Stimulated activated CD4-positive, alpha-beta T cell treated with anti-CD3 and anti-CD28 coated beads, Interleukin-1b, Interleukin-23, amount 100 ng/mL, for 1 hour (primary cell): ENCODE measurements at places on chromosomes 13 and 19.

DNA sequence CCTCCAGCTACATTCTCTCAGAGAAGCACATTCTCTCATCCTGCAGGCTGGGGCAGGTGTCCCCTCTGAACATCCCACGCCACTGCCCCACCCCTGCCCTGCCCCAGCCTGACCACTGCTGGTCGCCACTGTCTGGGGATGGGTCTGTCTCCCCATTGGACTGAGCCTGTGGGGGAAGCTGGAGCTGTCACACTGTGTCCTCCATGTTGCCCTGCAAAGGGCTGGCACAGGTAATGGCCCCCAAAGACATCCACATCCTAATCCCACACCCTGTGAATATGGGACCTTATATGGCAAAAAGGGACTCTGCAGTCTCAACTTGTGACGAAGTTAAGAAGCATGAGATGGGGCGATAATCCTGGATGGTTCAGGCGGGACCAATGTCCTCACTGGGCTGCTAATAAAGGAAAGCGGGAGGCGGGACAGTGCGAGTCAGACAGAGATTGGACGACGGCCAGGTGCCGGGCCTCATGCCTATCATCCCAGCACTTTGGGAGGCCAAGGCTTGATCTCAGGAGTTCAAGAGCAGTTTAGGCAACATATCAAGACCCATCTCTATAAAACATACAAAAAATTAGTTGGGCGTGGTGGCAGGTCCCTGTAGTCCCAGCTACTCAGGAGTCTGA, 9.1 kb downstream of the AP2S1 start:
- no peak for DNase-seq

GRCh38 chr13:48493066-48493765, 39.7 kb downstream of the RCBTB2 start:
- DNase-seq, result no peak

GRCh38 chr19:36110487-36111199, at the start of gene OVOL3:
Gene OVOL3 (plus strand): TSS chr19:36111143. CDS start chr19:36111203, 60 bp downstream.
- no peak for DNase-seq

- no peak for DNase-seq
Observed at GRCh38 chr13:76213423-76213904, 577.3 kb downstream of the LMO7 start.

- DNase-seq, result no peak
Observed at GRCh38 chr13:32791545-32792172, 205.4 kb downstream of the PDS5B start.

GRCh38 chr13:113499936-113500335, 9.4 kb upstream of the DCUN1D2 start:
- DNase-seq, result no peak

GRCh38 chr19:28169168-28169887, 1043.6 kb downstream of the UQCRFS1 start:
- no peak for DNase-seq

DNA sequence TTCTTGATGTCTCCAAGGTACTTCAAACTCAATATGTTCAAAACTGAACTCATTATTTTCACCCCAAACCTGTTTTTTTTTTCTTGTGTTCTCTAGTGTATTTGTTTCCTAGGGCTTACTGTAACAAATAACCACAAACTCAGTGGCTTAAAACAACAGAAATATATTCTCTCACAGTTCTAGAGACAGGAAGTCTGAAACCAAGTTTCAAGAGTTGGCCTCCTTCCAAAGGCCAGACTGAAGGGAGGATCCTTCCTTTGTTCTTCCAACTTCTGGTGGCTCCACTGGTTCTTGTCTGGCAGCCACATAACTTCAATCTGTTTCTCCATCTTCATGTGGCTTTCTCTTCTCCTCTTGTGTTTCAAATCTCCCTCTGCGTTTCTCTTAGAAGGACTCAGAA, 62.0 kb upstream of the PDCD5 start:
- no peak for DNase-seq

- DNase-seq, result peak; percentile 63
Observed at GRCh38 chr19:10085641-10086590, at the start of gene SHFL. Gene SHFL (plus strand): TSS chr19:10086317. CDS start chr19:10086428, 111 bp downstream.

GRCh38 chr13:32737679-32738078, 151.4 kb downstream of the PDS5B start:
- no peak for DNase-seq

- no peak for DNase-seq
Observed at GRCh38 chr13:102729560-102730270, 34.9 kb upstream of the METTL21C start.

DNA sequence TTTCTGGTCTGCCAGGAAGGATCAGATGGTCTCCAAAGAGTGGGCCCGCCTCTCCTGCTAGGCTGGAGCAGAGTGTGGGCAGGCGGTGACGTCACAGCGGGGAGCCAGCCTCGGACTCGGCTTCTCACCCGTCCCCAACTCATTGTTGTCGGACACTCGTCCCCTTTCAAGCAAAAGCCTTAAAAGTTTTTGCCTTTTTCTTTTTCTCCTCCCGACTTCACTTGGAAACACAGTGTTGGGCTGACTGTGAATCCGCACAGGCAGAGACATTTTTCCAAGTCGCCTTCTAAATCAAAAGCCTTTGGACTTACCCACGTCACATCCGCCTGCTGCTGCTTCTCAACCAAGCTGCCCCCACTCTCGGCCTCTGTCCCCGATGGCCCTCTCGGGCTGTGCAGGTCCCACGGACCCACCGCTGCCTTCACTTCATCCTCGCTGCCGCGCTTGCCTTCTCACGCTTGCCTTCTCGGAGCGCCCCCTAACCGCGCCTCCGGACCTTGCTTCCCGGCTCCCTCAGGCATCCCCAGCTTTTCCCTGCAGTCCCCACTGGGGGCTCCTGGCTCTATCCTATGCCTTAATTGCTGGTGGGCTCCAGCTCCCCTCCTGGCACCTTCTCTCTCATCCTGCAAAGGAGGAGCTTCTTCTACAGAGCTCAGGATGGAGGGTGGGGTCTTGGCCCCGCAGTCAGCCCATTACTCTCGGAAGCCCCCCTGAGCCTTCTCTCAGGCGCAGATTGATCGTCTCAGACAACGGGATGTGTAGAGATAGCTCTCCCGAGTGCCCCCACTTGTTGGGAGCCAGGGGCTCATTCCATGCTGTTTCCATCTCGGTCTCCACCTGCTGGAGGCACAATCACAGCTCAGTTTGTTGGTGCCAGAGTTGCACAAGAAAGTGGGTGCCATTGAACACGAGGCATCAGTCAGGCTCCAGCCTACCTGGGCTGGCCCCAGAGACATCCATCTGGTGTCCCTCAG, 3.9 kb upstream of the ZNF135 start:
- no peak for DNase-seq

- no peak for DNase-seq
Observed at GRCh38 chr13:24495151-24495729, 17.3 kb downstream of the PARP4 start.

GRCh38 chr19:29677001-29677817, 11.9 kb downstream of the PLEKHF1 start:
- DNase-seq, result no peak

DNA sequence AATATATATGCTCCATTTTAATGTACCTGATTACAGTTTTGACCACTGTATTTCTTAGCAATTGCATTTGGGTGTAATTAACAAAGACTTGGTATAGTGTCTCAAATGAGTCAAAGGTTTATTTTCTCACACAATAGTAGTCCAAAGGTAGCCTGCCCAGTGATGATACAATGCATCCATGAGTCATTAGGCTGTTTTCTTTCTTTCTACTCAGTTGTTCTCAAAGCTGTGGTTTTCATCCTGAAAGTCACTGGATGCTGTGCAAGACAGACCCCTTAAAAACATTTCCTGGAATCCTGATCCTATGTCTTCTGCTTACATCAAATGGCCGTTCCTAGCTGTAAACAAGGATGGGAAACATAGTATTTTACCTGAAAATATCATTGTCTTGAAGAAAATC, 651.2 kb upstream of the MIR17HG start:
- DNase-seq, result no peak

DNA sequence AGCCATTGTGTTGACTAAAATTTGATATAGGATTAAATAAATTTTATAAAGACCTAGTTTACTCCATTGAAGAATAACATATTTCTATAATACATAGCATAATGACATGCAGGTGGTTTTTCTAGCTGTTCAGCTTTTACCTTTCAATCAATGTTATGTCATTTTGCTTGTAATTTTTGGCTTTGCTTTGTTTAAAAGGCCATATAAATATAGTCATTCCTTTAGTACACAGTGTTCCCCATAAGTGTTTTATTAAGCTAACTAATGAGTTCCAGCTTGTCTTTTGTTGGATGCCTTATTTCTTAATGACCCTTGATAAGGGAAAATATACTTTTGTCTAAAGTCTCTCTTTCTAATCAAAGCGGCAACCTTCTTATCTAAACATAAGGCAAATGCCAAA, 906.3 kb upstream of the GPC6 start:
- DNase-seq, result no peak

DNA sequence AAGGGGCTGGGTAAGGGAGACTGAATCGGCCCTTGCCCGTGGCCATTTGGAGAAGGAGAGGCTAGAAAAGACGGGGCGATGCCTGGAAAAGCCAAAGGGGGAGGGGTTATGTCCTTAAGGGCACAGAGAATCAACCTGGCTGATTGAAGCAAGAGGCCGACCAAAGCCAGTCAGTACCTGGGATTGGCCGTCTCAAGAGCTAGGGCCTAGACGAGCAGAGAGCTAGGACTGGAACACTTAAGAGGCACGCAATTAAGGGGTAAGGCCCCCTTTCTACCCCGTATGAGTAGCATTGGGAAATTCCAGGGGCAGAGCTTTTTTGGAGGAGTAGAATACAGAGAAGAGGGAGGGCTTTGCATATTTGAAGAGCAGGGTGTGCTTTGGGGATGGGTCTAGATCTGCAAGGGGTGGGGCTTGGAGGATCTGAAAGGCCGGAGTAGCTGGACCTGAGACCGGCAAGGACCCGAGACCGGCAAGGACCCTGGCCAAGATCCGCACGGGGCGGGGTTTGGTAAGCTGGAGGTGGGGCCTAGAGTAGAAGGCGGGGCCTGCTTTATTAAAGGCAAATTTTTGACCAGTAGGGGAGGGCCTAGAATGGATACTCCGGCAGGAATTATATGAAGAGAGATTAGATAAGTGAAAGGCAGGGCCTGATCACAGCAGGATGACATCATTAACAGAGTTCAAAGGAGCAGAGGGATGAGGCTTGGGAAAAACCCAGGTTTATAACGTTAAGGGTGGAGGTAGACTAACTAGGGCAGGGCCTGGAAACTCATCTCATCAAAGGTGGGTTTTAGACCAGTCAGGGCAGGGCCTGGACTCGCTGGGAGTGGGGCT, 10.7 kb upstream of the CACNG6 start:
- no peak for DNase-seq

DNA sequence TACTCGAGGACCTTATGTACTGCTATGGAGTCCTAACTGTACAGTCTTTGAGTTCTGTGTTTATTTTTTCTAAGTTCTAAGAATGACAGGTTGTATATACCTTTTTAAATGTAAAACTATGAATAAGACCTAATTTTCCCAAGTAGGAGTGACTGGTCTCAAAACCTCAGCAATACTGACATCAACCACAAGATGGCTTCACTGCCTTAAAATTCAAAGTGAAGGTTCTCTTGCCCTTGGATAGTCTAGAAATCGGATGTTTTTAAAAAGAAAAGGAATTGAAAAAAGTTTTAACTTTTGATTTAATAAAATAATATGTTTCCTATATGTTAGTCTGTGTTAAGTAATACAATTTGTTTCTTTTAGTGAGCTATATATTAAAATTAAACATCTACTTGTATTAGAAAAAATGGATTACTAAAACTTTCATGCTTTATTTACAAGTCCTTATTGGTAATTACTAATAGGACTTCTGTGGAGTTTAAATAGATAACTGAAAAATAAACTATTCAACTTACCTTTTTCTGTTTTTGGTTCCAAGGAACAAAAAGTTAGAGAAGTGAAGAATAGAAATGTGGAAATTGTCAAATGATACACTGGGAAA, 52.0 kb downstream of the TDRD3 start:
- DNase-seq, result no peak

DNA sequence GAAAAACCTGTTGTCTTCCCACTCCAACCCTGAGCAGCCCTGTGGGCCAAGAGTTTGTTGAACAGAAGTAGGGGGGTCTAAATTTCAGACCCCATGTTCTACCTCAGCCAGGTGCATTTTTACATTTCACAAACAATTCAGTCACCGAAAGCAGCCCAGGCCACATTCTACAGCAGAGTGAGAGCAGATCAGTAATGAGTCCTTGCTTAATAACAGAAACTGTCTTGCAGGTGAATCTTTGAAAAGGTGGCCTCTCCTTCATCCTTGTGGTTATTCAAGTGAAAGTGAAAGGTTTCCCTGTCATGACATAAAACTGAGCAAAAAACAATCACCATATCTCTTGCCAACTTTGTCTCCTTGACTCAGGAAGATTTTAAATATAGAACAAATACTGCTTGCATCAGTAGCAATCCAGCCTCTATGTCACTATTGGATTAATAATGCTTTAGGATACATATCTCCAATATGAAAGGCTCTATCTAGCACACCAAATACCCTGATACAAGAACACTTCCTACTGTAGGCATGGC, 670.2 kb downstream of the DIAPH3 start:
- no peak for DNase-seq

GRCh38 chr13:113152984-113153809, 5.3 kb upstream of the PROZ start:
- no peak for DNase-seq

- DNase-seq, result no peak
Observed at GRCh38 chr19:11053817-11054195, 35.5 kb upstream of the LDLR start.

- no peak for DNase-seq
Observed at GRCh38 chr13:106472621-106473020, 62.8 kb downstream of the EFNB2 start.

DNA sequence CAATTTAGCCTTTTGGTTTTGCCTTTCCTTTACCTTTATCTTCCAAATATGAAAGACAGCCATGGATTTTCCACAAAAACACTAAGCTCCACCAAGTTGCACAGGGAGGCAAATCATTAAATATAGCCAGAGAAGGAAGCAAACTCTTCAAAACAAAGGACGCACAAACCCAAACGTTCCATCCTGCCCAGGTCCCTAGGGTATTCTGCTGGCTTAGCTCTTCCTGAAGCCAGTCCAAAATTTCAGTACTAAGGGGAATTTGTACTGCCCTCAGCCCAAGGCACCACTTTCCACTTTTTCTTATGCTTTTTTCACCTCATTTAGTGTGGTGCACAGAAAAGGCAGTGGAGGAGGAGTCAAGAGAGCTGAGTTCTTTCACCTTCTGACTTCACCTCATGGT, 169.9 kb downstream of the FLT1 start:
- DNase-seq, result no peak

DNA sequence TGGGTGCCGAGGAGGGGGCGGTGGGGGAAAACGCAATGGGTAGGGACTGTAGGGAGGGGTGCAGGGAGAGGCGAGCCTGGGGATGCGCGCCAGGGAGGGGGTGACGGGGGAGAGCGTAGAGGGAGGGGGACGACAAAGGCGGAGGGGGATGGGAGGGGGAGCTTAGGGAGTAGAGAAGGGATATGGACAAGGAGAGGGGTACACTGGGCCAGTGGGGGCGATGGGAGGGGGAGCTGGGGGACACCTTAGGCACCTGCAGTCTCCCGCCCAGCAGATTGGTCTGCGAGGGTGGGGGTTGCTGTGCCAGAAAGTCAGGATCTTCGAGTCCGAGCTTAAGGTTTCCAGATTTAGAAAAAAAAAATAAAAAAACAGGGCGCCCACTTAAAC, 15.7 kb downstream of the CCDC124 start:
- no peak for DNase-seq
